Effector memory CD4-positive, alpha-beta T cell (primary cell): ENCODE measurements at places on chromosomes 12 and 14.
A peak's percentile ranks its signal among the peaks of the same experiment; 100 is the strongest.

GRCh38 chr12:67367843-67368242, 98.7 kb downstream of the CAND1 start:
- DNase-seq, result no peak

GRCh38 chr12:127664901-127665300, 602.1 kb upstream of the TMEM132C start:
- DNase-seq, result no peak

GRCh38 chr12:16198884-16199283, 78.6 kb downstream of the SLC15A5 start:
- DNase-seq, result no peak

- DNase-seq, result peak; percentile 45
Observed at GRCh38 chr12:8078398-8078797, 3.7 kb upstream of the NECAP1 start.
